ENCODE measurements at places on chromosomes 1 and 21. TPM values are rescaled to one million over a fixed set of nuclear protein-coding genes. Genes with fewer than 3 reads are reported as not detected.

Gene PFKL
- polyA plus RNA-seq = 150 TPM

Gene SPRR2E
- polyA plus RNA-seq = not detected

Gene ALPL
- polyA plus RNA-seq = 33.0 TPM

Gene PODN
- 1.6 TPM for polyA plus RNA-seq

Gene MYBPH
- polyA plus RNA-seq = 0.35 TPM

Gene RNU1-3
- polyA plus RNA-seq = 1.2 TPM

Gene TAS1R3
- polyA plus RNA-seq = 0.86 TPM

Gene OR2L3
- 0.42 TPM for polyA plus RNA-seq

Gene ANGPTL1
- 5.7 TPM for polyA plus RNA-seq

Gene CRYBG2
- polyA plus RNA-seq = 2.3 TPM

Gene TRIM45
- 16.7 TPM for polyA plus RNA-seq

Gene NKAIN1
- 52.2 TPM for polyA plus RNA-seq

Gene KCNE2
- polyA plus RNA-seq = 0.86 TPM

Gene ASCL5
- 1.3 TPM for polyA plus RNA-seq

Gene OR2T2
- polyA plus RNA-seq = not detected

Gene DHRS3
- 67.2 TPM for polyA plus RNA-seq

Gene OSCP1
- polyA plus RNA-seq = 20.0 TPM

Gene PRKAA2
- 9.6 TPM for polyA plus RNA-seq

Gene CFHR1
- polyA plus RNA-seq = 2.1 TPM

Gene EFNA1
- polyA plus RNA-seq = 17.9 TPM

Gene STYXL2
- polyA plus RNA-seq = 1.2 TPM

Gene FAM72C
- polyA plus RNA-seq = 1.9 TPM

Gene PIK3CD
- polyA plus RNA-seq = 9.6 TPM

All from spinal cord (tissue), 10 donors.